Sigmoid colon (tissue), 7 donors: ENCODE measurements at places on chromosomes 6 and 20. TPM values are rescaled to one million over a fixed set of nuclear protein-coding genes. Genes with fewer than 3 reads are reported as not detected.

GRCh38 chr20:1858871-1859270 lies 36.3 kb upstream of the SIRPA start:
- H3K4me3 ChIP-seq, result no peak overlapping the region
- DNase-seq, result no peak
- no peaks in the 10 kb centered on the region for H3K36me3 ChIP-seq
- no peaks in the 10 kb centered on the region for H3K4me1 ChIP-seq
- H3K27me3 ChIP-seq, result no peaks in the 10 kb centered on the region

DNA sequence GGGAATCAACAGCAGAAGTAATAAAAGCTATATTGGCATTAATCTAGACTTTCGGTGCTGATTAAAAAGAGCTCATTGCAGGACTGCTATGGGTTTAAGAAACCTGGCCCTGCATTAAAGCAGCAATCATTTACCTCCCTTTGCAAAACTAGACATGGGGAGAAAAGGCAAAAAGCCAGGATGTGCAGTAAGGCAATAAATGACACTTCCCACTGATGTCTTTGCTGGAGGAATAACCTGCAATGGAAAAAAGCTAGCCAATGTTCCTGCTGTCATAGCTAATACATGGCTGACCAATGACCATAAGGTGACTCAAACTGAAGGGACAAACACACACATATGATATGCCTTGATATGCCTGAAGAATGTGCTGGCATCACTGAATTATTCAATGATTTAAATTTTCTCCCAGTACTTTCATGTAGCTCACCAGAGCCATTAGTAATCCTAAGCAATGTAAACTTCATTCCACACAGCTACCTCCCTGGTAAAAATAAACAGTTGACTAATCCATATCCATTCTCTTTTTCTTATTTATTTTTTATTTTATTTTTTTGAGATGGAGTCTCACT lies 8.7 kb downstream of the DNAAF9 start:
- no peaks in the 10 kb centered on the region for H3K27me3 ChIP-seq
- H3K4me1 ChIP-seq, result peaks cover 55% of the 10 kb centered on the region
- no peaks in the 10 kb centered on the region for H3K36me3 ChIP-seq
- no peak overlapping the region for H3K4me3 ChIP-seq
- H3K27ac ChIP-seq, result no peak overlapping the region

DNA sequence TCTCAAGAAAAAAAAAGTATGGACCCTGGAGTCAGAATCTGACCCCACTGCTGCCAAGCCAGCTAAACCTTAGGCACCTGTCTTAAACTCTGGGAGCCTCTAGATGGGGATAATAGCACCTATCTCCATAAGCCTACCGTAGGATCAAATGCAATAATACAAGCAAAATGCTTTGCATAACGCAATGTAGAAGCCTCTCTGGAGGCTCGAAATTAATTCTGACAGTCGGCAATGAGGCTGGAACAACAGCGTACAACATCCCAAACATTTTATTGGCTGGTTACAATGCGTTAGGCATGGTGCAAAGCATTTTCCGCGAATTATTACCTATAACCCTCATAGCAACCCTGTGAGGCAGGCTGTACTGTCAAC lies 521 bp downstream of the CDK5RAP1 start:
- H3K27ac ChIP-seq, result peak overlapping the region; percentile 78
- peak overlapping the region; percentile 80 for H3K4me3 ChIP-seq
- H3K27me3 ChIP-seq, result no peaks in the 10 kb centered on the region
- DNase-seq, result no peak

DNA sequence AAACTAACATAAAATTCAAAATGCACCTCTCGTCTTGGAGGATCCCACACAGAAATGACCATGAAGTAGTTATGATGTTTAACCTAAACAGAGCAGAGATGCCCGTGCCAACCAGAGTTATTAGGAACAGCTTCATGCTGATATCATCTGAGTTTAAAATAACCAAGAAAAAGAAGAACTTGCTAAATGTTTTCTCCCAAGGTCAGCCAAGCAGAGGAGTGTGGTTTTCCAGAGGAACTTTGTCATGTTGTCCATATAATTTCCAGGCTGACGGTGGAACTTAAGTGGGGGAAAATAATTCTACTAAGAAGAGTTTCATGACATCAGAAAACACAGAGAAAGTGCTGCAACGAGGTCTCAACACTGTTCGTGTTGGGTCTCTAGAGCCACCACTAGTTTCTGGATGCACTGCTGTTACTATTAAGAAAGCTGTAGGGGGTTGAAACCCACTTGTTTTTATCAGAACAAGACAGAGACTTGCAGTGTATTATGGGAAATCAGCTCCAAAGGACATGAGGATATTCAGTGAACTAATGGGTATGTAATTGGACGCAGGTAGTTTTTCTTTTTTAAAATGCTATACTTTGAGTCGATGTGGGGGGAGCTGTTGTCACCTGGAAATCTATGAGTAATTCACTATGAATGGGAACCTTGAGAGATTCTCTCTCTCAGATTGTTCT lies 5.2 kb downstream of the AGPAT4 start:
- no peak overlapping the region for H3K4me3 ChIP-seq
- no peaks in the 10 kb centered on the region for H3K36me3 ChIP-seq
- no peaks in the 10 kb centered on the region for H3K27me3 ChIP-seq
- peak; percentile 21 for DNase-seq

DNA sequence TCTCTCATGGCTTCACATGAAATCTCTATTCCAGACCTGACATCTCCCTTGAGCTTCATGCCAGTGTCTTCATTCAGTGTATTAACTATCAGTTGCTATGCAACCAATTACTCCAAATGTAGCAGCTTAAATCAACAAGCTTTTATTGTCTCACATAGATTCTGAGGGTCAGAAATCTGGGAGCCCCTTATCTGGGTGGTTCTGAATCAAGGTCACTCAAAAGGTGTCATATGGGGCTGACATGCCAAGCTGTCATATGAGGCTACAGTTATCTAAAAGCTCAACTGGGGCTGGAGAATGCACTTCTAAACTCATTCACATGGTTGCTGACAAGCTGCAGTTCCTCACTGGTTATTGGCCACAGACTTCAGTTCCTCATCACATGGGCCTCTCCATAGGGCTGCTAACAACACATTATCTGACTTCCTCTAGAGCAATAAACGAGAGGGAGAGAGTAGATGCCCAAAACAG lies 7.3 kb upstream of the CGA start:
- DNase-seq, result no peak
- H3K36me3 ChIP-seq, result no peaks in the 10 kb centered on the region
- no peak overlapping the region for H3K27ac ChIP-seq

- H3K36me3 ChIP-seq, result peaks cover 21% of the 10 kb centered on the region
- DNase-seq, result no peak
- no peaks in the 10 kb centered on the region for H3K27me3 ChIP-seq
- H3K4me1 ChIP-seq, result peaks cover 26% of the 10 kb centered on the region
- no peak overlapping the region for H3K27ac ChIP-seq
Measured at GRCh38 chr6:37480951-37481534, 18.6 kb downstream of the CCDC167 start.

DNA sequence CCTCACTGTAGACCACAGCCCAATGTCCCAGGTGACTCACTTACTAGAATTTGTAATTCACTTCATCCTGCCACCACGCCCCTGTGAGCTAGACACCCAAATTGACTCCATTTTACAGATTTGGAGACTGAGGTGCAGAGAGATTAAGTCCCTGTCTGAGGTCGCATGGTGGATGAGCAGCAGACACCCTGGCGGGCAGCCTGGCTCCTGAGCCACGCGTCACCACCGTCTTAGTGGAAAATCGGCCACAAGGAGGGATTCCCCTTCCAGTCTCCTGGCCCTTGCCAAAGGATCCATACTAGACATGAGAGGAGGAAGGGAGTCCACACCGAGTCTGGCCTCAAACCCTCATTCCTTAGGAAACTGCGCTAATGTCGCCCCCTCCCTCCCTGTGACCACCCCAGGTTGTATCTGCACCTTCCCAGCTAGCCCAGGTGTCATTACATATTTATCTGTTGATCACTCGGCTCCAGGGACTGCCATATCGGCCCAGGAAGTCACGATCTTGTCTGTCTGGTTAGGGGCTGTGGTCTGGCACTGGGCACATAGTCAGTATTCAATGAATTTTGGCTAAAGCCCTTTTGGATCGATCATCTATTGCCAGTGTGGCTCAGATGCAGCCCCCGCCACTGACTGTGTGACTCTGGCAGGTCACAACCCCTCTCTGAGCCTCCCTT lies 25.7 kb upstream of the PTGIS start:
- no peak overlapping the region for H3K4me3 ChIP-seq
- H3K27me3 ChIP-seq, result no peaks in the 10 kb centered on the region
- no peak for DNase-seq
- H3K36me3 ChIP-seq, result no peaks in the 10 kb centered on the region
- peak overlapping the region; percentile 72 for H3K27ac ChIP-seq

DNA sequence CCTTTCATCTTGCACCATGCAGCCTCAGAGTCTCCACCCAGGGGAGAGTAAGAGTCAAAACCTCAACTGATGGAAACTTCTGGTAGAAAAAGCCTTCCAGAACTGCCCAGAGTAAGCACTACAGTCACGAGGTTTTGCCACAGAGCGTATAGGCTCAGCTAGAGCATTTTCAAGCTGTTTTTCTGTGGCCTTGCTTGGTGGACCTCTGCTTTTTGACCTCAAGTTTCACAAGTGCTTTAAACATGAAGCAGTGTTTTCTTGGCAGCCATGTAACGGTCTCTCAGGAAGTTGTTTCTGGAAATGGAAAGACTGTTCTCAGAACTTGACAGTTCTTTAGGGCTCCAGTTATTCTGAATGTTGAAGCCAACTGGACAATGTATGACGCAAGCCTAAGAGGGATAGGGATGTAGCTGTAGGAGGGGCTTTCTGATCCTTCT lies 146.5 kb downstream of the ZDHHC14 start:
- H3K27ac ChIP-seq, result peak overlapping the region; percentile 26
- H3K36me3 ChIP-seq, result no peaks in the 10 kb centered on the region
- DNase-seq, result no peak
- H3K4me1 ChIP-seq, result peaks cover 7% of the 10 kb centered on the region
- no peaks in the 10 kb centered on the region for H3K27me3 ChIP-seq

DNA sequence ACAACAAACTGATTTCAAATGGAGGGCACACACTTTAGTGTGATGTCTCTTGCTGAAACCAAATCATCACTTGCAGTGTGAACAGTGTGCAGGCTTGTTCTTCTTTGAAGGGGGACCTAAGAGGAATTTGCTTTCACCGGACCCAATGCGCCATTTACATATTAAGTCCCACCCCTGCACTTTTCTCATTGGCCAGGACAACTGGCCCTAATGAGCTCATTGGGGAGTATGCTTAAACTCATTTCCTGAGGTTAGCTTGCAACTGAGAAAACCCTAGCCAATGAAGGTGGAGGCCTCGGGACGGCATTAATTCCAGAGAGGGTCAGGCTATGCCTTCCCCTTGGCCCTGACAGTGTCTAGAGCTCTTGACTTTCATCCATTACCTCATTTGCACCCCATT lies 58.7 kb downstream of the VEGFA start:
- no peaks in the 10 kb centered on the region for H3K36me3 ChIP-seq
- no peak overlapping the region for H3K27ac ChIP-seq
- no peak for DNase-seq
- no peaks in the 10 kb centered on the region for H3K27me3 ChIP-seq
- no peak overlapping the region for H3K4me3 ChIP-seq

GRCh38 chr20:32344835-32345506 lies 13.2 kb upstream of the ASXL1 start:
- H3K4me3 ChIP-seq, result no peak overlapping the region
- H3K27ac ChIP-seq, result no peak overlapping the region
- H3K4me1 ChIP-seq, result peaks cover 6% of the 10 kb centered on the region
- no peaks in the 10 kb centered on the region for H3K27me3 ChIP-seq
- DNase-seq, result no peak
- H3K36me3 ChIP-seq, result no peaks in the 10 kb centered on the region

- H3K4me3 ChIP-seq, result no peak overlapping the region
- H3K36me3 ChIP-seq, result no peaks in the 10 kb centered on the region
- DNase-seq, result peak; percentile 84
- H3K27me3 ChIP-seq, result no peaks in the 10 kb centered on the region
- peak overlapping the region; percentile 88 for H3K27ac ChIP-seq
- H3K4me1 ChIP-seq, result peaks cover 88% of the 10 kb centered on the region
Measured at GRCh38 chr20:49447946-49448809, 34.3 kb downstream of the KCNB1 start.

- no peaks in the 10 kb centered on the region for H3K27me3 ChIP-seq
- H3K4me1 ChIP-seq, result no peaks in the 10 kb centered on the region
- DNase-seq, result no peak
Measured at GRCh38 chr20:50085481-50086365, 27.2 kb downstream of the UBE2V1 start.

DNA sequence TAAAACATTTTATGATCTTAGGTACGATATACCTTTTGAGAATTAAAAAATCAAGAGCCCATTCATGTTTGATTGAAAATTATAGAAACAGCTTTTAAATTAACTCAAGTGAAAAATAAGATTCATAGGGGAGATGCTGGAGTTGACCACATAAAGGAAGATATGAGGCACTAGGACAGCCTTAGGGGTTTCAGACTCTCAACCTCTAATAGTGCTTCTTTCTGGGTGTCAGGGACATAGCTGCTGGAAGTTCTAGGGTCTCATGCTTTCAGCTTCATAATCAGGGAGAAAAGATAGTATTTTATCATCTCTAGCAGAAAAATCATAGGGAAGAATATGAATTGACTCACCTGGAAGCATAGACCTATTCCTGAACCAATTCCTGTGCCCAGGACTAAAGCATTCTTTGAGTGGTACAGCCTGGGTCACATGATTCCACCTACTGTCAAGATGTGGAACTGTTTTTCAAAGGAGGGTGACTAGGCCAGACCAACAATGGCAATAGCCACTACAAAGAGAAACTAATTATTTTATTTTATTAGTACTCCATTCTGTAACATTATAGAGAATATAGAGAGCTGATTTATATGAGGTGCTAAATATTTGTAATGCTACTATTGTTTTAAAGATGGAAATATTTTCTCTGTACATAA lies 27.8 kb upstream of the CENPW start:
- H3K27ac ChIP-seq, result no peak overlapping the region
- no peak for DNase-seq
- H3K4me3 ChIP-seq, result no peak overlapping the region
- H3K36me3 ChIP-seq, result no peaks in the 10 kb centered on the region
- no peaks in the 10 kb centered on the region for H3K4me1 ChIP-seq

DNA sequence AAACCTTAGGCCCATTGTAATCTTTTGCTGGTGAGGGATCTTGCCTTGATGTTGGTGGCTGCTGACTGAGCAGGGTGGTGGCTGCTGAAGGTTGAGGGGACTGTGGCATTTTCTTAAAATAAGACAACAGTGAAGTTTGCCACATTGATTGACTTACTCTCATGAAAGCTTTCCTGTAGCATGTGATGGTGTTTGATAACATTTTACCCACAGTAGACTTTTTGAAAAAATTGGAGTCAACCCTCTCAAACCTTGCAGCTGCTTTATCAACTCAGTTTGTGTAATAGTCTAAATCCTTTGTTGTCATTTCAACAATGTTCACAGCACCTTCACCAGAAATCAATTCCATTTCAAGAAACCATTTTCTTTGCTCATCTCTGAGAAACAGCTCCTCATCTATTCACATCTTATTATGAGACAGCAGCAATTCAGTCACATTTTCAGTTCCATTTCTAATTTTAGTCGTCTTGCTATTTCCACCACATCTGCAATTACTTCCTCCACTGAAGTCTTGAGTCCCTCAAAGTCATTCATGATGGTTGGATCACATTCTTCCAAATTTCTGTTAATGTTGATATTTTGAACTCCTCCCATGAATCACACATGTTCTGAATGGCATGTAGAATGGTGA lies 37.2 kb downstream of the CST9L start:
- no peaks in the 10 kb centered on the region for H3K36me3 ChIP-seq
- no peak for DNase-seq
- no peak overlapping the region for H3K27ac ChIP-seq

GRCh38 chr6:7451326-7451725 lies 61.7 kb downstream of the RIOK1 start:
- H3K4me3 ChIP-seq, result no peak overlapping the region
- H3K36me3 ChIP-seq, result no peaks in the 10 kb centered on the region
- H3K4me1 ChIP-seq, result no peaks in the 10 kb centered on the region
- DNase-seq, result no peak

CFB gene
- 40.0 TPM for total RNA-seq

TOP1 gene
- 33.2 TPM for total RNA-seq
